NCI-H1105 (cell line): ENCODE measurements at places on chromosomes 2 and 18.

DNA sequence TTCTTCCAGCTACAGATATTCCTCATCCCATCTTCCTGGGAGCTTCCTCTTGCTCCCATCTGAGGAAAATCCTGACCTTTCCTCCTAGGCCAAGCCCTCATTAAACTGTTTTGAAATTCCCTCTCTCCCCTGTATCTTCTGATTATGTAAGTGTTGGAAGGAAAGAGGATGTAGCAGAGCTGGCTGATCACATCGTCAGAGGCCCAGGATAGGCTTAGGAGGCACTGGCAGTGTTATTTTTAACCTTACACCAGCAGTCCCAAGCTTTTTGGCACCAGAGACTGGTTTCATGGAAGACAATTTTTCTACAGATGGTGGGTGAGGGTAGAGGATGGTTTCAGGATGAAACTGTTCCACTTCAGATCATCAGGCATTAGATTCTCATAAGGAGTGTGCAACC, 630.4 kb downstream of the EPHA4 start:
- DNase-seq, result no peak

- no peak for DNase-seq
These were observed 16.4 kb upstream of the GALNT3 start for GRCh38 chr2:165810418-165810817.

GRCh38 chr2:139007130-139007529, 226.9 kb upstream of the NXPH2 start:
- DNase-seq, result no peak

GRCh38 chr2:75162259-75162658, 37.1 kb downstream of the TACR1 start:
- DNase-seq, result no peak

- no peak for DNase-seq
These were observed 37.1 kb downstream of the FOSL2 start for GRCh38 chr2:28429636-28430376.
